ENCODE measurements at places on chromosomes 3 and 15.

- DNase-seq = no peak
Observed at GRCh38 chr3:37182816-37183215, 8.4 kb upstream of the LRRFIP2 start.

DNA sequence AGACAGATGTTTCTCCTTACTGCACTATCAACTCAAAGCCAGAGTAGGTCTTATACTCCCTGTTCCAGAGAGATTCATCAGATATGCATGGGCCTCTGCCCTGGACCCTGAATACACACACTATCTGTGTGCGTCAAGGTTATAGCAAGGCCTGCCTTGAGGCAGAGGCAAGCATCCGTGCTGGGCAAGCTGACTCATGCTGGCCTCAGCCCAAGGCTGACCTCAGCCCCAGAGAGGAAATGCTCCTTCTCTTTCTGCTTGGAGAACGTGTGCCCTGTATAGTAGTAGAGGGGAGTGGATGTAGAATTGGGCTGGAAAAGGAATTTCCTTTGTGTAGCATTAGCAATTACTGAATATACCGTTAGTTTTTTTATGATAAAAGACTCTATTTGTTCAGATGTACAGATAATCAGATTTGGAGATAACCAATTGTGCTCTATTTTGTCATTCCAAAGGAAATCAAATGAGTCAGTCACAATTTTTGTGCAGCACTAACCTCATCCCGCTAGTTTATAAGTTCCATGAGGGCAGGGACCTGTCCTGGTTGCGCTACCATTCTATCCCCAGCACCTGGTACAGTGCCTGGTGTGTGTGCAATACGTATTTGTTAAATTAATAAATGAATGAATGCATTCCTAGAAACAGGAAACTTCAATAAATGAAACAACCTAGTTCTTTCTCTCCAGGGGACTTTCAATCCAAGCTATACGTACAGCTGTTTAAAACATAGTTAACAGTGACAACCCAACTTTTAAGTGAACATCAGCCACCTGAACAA is 13.3 kb upstream of the PAQR9 start:
- DNase-seq = no peak

DNA sequence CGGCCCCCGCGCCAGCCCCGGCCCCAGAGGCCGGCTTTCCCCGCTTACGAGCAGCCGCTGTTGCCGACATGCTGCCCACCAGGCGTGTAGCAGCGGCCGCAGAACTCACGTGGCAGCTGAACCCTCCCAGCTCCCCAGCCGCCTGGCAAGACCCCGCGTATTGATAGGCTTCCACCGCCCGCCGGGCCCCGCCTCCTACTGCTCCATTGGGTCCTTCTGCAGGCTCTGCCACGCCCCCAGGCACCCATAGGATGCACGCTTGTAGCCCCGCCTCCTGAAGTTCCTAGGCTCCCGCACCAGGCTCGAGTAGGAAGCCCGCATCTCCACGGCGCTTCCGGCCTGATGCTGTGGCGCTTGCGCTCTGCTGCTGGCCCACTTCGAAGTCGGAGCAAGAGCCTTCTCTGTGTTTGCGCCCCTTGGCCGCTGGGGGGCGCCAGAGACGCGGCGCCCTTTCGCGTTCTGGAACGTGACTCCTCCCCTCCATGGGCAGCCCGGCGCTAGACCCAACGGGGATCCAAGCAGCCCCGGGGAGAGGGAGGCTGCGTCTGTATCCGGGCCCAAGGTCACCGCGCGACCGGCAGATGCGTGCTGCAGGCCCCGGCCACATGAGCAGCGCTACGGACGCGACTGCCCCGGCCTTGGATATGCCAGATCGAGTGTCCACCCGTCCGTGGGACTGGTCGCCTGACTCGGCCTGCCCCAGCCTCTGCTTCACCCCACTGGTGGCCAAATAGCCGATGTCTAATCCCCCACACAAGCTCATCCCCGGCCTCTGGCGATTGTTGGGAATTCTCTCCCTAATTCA is at the start of the genes PARP3 and RRP9:
Gene PARP3, plus strand, starts transcription at position 566 of the 805 bp plus-strand sequence. CDS start 993 bp downstream, outside the sequence.
Gene RRP9, minus strand, starts transcription at position 107 of the 805 bp plus-strand sequence. Its CDS starts 37 bp downstream, at position 70.
- peak; percentile 99 for DNase-seq

DNA sequence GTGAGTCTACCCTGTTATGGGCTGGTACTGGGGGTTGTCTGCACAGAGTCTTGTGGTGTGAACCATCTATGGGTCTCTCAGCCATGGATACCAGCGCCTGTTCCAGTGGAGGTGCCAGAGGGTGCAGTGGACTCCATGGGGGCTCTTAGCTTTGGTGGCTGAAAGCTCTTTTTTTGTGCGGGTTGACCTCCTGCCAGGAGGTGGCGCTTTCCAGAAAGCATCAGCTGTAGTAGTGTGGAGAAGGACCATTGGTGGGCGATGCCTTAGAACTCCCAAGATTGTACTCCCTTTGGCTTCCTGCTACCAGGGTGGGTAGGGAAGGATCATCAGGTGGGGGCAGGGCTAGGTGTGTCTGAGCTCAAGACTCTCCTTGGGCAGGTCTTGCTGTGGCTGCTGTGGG is 602.6 kb downstream of the RSL24D1 start:
- no peak for DNase-seq

DNA sequence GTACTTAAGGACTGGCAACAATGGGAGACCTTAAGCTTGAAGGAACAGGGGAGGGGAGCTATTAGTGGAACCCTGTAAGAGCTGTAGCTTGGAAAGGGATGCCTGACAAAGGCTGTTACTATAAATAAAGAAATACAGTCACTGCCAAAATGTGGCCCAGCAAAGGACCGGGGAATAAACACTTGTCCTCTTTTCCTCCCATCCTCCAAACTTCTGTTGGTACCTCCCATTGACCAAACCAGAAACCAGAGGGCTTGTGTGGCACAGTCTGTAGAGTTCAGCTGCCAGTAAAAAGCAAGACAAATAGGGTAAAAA is 25.1 kb upstream of the TCF12 start:
- no peak for DNase-seq

DNA sequence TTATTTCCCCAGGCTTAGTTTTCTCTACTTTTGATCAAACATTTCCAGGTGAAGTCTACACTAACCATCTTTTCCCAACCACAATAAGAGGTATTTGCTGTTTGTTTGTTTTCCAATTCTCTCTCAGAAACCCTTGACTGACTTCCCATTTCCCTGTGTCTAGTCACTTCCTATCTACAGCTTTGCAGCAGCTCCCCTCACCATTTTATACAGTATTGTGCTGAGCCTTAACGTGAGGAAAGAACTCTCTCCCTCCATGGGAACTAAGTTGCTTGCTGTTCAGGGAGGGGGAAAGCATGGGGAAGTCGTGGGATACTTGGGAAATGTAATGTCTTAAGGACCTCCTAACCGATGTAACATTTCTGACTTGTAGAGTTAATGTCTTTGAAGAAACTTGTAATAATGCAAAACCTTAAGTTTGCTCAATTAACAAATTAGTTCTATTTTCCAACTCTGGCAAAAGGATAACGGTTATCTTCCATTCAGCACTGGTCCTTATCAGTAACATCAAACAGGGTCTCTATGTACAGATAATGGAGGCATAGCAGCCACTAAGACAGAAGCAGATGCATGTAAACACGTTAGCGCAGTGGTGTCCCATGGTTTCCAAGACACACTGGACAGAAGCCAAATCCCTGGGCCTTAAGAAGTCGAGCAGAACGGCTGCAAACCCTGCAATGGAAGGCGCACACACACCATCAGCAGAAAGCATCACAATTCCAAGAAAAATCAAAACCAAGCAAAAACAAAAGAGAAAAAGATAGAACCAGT is 39.7 kb downstream of the NPTN start:
- no peak for DNase-seq

DNA sequence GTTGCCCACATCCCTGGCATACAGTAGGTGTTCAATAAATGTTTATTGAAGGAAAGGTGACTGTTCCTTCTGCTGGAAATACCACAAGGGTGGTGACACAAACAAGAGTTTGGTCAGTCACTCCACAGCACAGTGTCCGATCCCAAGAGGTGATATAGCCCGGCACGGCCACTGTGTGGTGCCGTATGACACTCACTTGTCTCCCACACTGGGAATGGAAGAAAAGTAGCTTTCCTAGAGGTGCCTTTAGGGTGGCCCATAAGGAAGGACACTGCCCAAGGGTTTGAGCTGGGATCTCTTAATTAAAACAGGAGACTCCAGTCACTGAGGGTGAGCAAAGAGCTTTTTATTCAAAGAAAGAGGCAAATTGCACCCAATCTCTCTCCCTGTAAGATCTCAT is 40.5 kb downstream of the TGM4 start:
- DNase-seq = no peak

DNA sequence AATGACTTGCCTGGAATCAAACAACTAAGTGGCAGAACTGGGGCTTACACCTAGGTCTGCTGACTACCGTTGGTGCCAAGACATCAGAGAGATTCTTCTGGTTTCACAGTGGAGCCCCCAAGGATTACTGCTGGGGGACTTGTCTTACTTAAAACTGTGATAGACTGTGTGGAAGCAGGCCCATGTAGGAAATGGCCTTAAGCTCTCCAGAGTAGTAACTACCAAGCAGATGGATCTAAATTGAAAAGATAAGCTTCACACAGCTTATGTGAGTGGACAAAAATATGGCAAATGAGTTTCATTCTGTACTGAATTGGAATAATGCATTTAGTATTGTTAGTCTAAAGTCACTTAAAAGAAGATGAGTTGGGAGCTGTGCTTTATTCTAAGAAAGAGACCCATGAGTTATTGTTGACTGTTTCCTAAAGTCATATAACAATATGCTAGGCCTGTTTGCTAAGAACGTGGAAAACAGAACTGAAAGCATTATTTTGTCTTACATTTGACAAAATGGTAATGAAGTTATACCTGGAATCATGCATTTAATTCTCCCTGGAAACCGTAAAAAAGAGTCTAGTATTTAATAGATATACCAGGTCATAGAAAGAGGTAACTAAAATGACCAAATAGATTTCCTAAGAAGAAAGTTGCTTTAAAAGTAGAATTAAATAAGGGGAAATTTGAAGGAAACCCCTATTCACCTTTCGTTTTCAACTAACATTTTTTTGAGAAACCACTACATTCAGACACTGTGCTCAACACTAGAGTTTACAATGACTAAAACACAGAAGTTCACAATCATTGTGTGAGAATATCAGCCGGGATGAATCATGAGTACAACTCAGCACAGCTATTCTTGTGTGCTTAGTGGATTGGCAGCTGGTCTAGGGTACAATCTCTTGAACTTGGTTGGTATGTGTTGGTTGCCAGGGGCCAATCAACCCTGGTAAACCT is 13.0 kb upstream of the MAPK6 start:
- peak; percentile 60 for DNase-seq

- DNase-seq = no peak
Observed at GRCh38 chr3:124246376-124246775, 254.5 kb upstream of the ROPN1 start.

DNA sequence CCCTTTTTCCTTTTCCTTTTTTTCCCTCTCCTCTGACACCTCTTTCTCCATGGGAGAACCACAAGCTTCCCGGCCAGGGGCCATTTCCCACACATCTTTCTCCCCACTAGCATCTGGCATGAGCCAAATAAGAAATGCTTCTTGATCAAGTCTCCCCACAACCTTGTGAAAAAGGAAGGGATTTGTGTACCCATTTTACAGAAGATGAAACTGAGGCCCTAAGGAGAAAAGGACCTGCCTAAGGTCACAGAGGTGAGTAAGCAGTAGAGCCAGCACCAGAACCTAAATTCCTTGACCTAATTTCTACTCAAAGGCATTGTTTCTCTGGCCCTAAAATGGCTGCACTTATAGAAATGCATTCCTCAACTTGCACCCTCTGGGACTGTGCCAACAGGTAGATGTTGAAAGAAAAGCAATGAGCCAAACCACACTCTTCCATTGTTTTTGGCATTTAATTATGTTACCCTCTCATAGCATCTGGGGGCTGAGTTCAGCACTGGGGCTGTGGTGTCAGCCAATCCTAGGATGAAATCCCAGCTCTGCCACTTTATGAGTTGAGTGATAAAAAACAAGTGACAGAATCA is 81.7 kb upstream of the TLE3 start:
- DNase-seq = no peak

- no peak for DNase-seq
Observed at GRCh38 chr15:75036212-75036616, 12.8 kb downstream of the PPCDC start.

GRCh38 chr15:92883163-92883875 is 16.8 kb upstream of the CHD2 start:
- DNase-seq = peak; percentile 40

DNA sequence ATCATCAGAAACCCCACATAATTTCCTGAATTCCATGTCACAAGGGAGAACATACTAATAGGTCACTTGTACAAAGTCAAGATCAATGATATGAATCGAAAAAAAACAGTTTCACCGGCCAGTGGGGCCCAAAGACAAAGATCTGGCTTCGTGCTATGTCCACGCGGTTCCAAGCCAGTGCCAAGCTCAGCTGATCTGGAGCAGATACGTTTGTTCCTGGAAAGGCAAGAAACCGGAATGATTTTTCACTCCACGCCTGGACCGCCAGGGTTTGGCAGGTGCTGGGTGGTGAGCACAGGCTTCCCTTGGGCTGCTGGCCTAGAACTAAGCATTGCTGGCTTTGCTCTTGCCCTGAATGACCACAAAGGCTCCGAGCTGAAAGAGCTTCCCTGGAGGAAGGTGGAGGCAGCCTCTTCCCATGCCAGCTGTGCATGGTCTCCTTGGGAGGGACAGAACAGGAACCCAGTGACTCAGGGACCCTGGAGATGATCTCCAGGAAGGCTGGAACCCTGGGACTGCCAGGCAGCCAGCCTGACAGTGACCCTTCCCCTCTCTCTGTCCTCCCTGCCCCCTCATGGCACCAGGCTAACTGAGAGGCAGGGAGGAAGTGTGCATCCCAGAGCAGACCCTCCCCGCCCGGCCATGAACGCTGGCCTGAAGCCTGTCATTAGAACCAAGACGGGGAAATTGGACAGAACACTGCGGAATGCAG is 40.9 kb downstream of the TRPM1 start:
- DNase-seq = no peak

DNA sequence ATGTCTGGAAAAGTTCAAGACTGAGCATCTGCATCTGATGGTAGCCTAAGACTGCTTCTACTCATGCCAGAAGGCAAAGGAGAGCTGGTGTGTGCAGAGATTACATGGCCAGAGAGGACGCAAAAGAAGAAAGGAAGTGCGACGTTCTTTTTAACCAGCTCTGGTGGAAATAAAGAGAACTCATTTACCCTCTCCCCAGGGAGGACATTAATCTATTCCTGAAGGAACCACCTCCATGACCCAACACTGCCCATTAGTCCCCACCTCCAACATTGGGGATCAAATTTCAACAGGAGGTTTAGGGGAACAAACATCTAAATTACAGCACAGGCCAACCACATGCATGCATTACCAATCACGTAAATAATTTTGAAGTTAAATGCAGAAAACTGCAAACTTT is 1.5 kb upstream of the NCK1 start:
- no peak for DNase-seq

DNA sequence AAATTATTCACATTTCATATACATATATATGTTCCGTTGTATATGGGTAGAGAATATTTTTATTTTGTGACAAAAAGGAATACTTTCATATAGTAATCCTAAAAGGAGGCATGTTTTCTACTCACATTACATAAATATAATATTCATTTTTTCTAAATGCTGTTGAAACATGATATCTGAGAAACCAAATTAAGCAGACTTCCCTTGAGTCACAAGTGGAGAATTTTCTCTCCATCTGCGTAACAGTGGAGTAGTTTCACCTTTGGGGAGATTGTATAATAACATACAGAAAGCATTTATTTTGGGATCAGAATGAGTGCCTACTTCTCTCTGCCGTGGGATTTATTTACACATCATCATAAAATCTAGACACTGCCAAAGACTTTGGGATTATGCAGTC is 849.8 kb downstream of the NSUN3 start:
- DNase-seq = no peak

GRCh38 chr3:157120071-157120892 is 39.7 kb downstream of the CCNL1 start:
- no peak for DNase-seq
